Forelimb muscle (tissue), 1 donor: ENCODE measurements at places on chromosomes 2 and 18.

GRCh38 chr2:210899131-210899530, 342.7 kb downstream of the CPS1 start:
- DNase-seq = no peak

GRCh38 chr2:215685238-215685990, 249.5 kb upstream of the FN1 start:
- peak; percentile 52 for DNase-seq

DNA sequence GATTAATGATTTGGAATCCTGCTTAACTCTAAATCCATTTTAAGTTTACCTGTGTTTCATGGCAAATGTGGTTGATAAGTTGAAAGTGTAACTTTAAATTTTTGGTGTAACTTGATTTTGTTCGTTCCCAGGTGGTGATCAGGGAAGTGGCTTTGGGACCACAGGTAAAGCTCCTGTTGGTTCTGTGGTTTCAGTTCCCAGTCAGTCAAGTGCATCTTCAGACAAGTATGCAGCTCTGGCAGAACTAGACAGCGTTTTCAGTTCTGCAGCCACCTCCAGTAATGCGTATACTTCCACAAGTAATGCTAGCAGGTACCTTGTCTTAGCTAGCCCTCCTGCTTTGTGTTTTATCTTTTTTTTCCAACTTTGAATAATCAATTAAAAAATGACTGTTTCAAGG, 62.8 kb downstream of the AGFG1 start:
- no peak for DNase-seq

- no peak for DNase-seq
Observed at GRCh38 chr2:102294802-102295489, 16.4 kb upstream of the IL1RL1 start.

DNA sequence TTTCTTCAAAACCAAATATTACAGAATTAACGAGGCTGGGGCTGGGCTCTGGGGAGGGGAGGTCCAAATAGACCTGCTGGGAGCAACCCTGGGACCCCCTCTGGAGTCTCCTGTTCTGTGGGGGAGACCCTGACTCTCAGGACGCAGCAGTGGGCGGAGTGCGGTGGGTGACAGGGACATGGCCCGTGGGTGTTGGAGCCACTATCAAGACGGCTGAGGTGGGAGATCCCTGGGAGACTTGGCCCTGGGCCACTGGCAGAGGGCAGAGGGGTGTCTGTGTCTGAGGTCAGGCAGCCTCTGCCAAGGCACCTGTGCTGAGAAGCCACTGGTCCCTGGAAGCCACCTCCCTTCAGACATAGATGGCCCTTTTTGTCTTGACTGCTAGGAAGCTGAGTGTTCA, 79.5 kb upstream of the CTDP1 start:
- no peak for DNase-seq

DNA sequence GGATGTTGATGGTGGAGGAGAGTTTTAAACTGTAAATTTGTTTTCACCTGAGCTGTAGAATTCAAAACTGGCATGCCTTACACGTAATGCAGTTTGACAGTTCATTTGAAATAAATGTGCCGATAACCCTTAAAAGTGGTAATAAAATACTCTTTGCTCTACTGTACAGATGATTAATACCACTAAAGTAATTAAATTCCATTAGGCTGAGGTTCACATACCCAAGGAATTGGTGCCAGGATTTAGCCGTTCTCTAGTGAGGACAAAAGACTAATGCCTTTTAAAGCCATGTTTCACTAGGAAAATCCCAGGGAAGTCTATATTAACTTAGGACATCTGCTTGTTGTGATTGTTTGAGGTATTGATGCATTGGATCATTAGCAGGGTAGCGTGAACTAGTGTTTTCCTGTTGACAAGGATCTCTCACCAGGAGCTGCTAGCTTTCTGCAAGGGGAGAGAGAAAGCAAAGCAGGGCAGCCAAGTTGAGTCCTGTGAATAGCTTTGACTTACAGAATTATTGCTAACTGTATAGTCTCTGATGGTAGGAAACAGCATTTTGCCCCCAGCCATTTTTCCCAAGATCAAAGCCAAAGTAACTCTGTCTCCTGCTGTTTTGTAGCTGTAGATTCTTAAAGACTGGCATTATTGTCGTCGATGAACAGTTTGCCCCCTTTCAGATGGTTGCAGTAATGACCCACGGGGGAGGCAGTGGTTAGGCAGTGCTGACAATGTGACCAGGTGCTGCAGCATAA, 280.9 kb upstream of the FANCL start:
- no peak for DNase-seq

DNA sequence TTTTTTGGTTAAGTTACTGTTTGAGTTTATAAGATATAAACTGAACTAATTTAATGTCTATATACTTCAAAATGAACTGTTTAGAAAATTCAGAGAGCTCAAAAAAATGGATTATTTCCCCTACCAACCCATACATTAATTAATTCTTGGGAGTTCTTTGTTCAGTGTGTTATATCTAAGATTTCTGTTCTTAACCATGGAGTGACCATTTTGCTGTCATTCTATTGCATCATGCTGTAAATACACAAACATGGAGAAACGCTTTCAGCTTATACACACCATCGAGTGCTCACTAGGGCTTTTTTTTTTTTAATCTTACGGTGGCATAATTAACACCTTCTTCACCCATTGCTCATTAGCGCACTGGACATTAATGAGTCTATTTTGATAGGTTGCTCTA, 33.4 kb upstream of the TBR1 start:
- no peak for DNase-seq

- DNase-seq = no peak
Observed at GRCh38 chr2:197369933-197370320, 59.3 kb upstream of the ANKRD44 start.

DNA sequence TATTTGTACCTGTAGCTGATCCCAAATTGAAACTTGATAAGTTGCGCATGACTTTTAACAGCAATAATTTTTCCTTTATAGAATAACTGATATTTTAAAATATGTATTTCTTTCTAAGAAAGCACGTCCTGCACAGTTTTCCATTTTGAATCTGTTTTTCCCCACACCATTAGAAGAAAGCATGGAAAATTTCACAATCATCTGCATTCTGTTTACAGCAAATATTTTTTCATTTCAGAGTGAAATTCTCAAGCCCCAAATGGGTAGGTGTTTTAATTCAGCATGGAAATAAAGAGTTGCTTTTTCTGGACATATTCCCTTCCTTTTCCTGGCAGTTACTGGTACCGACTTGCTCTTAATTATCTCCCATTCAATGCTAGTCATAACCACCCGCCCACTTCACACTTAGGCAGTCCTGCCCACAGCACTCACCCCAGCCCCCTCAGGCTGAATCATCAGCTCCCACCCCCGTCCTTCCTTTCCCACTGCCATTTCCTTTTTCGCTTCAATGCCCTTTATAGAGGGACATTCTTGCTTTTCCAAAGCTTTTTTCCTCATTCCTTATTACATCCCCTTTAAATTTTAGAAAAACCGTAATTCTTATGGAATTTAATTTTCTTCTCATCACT, 89.2 kb upstream of the GLS start:
- no peak for DNase-seq

GRCh38 chr2:88450186-88450585, 2.3 kb downstream of the FOXI3 start:
- no peak for DNase-seq

DNA sequence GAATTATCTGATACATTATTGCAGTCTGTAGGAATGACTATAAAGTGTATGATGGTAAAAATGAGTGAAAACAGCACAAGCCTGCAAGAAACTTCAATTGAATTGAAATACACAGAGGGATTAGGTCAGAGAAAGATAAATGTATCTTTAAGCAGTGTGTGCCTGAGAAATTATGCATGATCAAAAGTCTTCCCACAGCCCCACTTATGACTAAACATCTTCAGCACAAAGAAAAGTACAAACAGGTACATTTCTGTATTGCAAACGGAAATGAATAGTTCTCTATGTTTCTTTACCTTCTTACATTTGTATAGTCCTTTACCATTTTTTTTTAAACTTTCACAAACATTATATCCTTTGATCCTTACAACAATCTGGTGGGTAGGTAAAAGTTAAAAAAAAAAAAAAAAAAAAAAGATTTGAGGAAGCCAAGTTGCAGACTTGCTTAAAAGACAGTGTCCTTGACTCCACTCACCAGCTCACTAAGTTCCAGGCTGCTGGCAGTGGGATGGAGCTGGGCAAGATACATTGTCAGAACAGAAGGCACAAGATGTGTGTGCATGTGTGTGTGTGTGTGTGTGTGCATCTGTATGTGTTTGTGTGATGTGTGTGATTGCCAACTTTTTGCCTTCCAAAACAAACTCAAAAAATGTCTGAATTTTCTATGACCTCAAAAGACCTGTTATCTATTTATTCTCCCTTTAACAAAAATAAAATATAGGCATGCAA, 423.7 kb upstream of the ACVR2A start:
- DNase-seq = no peak

- DNase-seq = no peak
Observed at GRCh38 chr18:56412951-56413350, 225.4 kb downstream of the TXNL1 start.

DNA sequence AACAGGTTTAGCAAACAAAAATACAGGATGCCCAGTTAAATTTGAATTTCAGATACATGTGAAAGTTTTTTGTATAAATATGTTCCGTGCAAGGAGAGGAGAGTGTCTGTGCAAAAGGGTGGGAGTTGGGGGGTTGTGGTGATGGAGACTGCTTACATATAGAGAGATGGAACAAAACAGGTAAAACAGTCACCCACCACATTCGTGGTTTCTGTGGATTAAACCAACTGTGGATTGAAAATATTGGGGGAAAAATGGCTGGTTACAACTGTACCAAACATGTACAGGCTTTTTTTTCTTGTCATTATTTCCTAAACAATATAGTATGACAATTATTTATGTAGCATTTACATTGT, 245.7 kb downstream of the TNS1 start:
- DNase-seq = no peak

GRCh38 chr2:24457696-24458386, 33.2 kb upstream of the NCOA1 start:
- no peak for DNase-seq

- DNase-seq = no peak
Observed at GRCh38 chr2:102006886-102007278, 15.1 kb downstream of the IL1R2 start.

DNA sequence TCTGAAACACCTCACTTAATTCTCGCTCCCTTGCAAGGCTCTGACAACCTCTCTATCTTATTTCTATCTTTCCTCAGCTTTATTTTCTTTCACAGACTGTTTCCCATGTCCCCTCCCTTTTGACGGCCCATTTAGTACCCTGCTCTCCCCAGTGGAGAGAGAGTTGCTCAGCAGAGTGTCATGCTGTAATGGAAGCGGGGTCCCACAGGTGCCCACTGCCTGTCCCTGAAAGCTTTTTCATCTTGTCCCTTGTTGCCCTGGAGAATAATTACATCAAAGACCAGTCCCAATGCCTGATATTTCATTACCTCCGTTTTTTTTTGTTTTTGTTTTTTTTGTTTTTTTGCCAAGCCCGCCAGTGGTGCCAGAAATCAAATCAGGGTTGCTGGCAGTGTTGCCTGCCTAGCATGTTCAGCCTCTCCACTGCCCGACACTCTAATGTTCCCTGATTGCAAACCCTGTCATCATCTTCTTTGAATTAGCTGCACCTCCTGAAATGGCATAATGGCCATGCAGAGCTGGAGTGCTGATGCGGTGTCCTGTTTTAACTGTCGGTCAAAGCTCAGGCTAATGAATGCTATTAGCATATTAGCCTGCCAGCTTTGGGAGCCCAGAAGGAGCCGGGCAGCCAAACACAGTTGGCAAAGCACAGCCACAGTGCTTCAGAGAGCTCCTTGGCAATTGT, 71.2 kb upstream of the CAVIN2 start:
- DNase-seq = no peak

DNA sequence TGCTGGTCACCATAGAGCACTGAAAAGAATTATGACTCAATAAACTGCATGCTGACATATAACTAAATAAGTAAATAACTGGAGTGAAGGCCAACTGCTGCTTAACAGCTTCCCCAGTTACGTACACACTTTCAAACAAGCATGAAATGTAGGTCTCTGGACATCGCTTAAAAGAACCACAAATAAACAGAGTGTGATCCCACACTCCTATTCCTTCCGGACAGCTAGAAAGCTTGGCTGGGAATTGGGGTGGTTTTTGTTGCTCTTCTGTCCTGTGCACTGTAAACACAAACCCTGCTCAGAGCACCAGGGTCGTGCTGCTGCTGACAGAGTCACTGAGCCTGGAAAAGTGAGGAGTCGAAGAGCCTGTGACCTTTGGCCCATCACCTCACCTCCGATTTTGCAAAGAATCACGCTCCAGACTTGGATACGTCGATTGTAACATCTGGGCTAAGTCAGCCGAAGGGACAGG, 162.7 kb upstream of the NT5C1B start:
- DNase-seq = no peak

- no peak for DNase-seq
Observed at GRCh38 chr2:203237346-203238238, 1.2 kb upstream of the CYP20A1 start.
